Gastrocnemius medialis (tissue), 4 donors: ENCODE measurements at places on chromosomes 16 and 17. TPM values are rescaled to one million over a fixed set of nuclear protein-coding genes. Genes with fewer than 3 reads are reported as not detected.

DNA sequence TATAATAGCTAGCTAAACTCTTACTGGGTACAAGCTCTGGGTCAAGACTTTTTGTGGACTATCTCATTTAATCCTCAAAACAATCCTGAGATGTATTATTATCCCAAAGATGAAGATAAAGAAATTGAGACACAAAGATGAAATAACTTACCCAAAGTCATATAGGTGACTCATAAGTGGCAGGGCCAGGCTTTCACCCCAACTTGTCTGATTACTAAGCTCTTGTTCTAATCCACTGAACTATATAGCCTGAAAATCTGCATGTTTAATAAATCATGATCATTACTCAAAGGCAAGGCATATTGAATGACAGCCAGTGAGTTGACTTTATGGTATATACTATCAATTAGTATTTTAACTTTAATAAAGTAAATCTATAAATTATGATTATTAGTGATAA lies 77.4 kb downstream of the SKAP1 start:
- no peaks in the 10 kb centered on the region for H3K27me3 ChIP-seq
- no peak for DNase-seq

Gene SPN
- total RNA-seq, result 0.84 TPM

DNA sequence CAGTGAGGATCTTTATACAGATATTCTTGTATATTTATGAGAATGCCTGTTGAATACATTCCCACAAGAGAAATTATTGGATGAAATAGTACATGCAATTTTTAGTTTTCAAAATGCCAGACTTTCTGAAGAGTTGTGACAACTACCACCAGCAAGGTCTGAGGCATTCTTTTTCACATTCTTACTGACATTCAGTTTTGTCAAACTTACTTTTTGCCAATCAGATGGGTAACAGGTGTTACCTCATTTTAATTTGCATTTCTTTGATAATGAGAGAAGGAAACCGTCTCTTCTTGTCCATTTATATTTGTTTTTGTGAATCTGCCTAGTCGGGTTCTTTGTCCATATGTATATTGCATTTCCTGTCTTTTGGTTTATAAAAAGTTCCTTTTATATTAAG lies 24.3 kb downstream of the NOL11 start:
- H3K4me1 ChIP-seq, result no peaks in the 10 kb centered on the region
- no peak for DNase-seq
- H3K36me3 ChIP-seq, result peaks cover 85% of the 10 kb centered on the region
- no peak overlapping the region for H3K27ac ChIP-seq
- no peaks in the 10 kb centered on the region for H3K27me3 ChIP-seq
- no peak overlapping the region for H3K4me3 ChIP-seq

- no peak overlapping the region for H3K4me3 ChIP-seq
- DNase-seq, result no peak
- no peak overlapping the region for H3K27ac ChIP-seq
- H3K27me3 ChIP-seq, result no peaks in the 10 kb centered on the region
- H3K36me3 ChIP-seq, result no peaks in the 10 kb centered on the region
These were observed 183.1 kb upstream of the CCL2 start for GRCh38 chr17:34071886-34072420.

DNA sequence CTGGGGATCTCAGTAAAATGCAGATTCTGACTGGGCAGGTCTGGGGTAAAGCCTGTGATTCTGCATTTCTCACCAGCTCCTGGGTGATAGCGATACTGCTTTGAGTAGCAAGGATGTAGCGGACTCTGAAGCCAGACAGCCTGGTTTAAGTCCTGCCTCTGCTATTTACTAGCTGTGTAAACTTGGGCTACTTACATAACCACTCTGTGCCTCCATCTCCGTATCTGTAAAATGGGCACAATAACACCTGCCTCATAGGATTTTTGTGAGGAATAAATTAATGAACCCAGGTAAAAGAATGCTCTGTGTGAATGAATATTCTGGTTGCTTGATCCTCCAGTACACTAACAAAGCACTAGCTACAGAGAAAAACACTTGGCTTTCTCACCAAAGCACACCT lies 54.4 kb downstream of the TMEM132E start:
- no peaks in the 10 kb centered on the region for H3K27me3 ChIP-seq
- no peaks in the 10 kb centered on the region for H3K36me3 ChIP-seq
- H3K4me3 ChIP-seq, result no peak overlapping the region
- no peak overlapping the region for H3K27ac ChIP-seq
- DNase-seq, result no peak
- H3K4me1 ChIP-seq, result no peaks in the 10 kb centered on the region

Gene KRTAP16-1
- total RNA-seq, result not detected

Gene GRIN2C
- total RNA-seq, result not detected

Gene HLF
- 13.1 TPM for total RNA-seq

DNA sequence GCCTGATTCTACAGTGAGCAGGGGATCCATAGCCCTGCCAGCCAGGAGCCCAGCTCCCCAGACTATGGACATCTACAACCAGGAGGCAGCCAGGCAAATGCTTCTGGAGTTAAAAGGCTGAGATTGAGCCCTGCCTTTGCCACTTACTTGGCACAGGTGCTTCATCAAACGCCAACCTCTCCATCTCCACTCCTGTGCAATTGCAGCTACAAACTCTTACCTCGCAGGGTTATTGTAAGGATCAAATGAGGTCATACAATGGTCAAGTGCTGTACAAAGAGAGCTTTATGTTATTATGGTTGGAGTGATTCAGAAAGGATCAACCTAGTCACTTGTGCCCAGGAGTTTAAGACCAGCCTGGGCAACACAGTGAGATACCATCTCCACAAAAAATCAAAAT lies 9.8 kb upstream of the MYO18A start:
- no peak overlapping the region for H3K4me3 ChIP-seq
- H3K36me3 ChIP-seq, result no peaks in the 10 kb centered on the region
- no peak for DNase-seq

Gene ZNF385C
- 0.26 TPM for total RNA-seq

Gene MEIOC
- not detected for total RNA-seq

Gene INCA1
- 4.4 TPM for total RNA-seq

GRCh38 chr17:74775409-74776043 lies 619 bp downstream of the NAT9 start:
- H3K27ac ChIP-seq, result peak overlapping the region; percentile 91
- H3K36me3 ChIP-seq, result peaks cover 31% of the 10 kb centered on the region
- H3K27me3 ChIP-seq, result no peaks in the 10 kb centered on the region
- H3K4me3 ChIP-seq, result peak overlapping the region; percentile 75
- no peak for DNase-seq

Gene DHRS7C
- total RNA-seq, result 44.6 TPM
